ENCODE measurements at places on chromosomes 5 and 9.

DNA sequence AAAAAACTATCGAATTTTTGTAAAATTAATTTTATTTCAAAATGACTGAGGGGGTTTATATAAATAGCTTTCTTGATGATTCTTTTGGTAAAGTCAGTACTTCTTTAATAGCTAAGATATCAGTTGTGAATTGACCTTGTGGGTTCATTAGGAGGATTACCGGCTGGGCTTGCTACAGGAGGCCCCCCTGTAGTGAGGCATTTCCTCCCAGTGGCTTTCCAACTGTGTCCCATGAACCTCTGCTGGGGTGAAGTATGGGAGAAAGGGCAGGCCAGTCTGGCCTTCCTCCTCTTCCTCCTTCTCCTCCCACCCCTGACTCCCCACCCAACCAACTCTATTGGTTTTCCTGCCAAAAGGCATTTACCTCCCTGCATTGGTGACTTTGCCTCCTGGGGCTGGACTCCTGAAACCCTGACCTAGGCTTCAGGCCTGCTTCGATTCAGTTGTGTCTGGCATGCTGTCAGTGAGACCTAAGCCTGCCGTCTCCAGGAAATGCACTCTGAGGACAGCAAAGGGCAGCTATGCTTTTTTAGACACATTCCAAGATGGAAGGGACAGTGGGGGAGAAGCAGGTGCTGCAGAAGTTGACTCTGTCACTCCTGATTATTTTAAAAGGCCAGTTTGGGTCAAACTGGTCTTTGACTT lies 144.8 kb downstream of the HSPA4 start:
- no peak for ATAC-seq

- no peak for ATAC-seq
Observed at GRCh38 chr5:72937517-72938061, 18.3 kb upstream of the FCHO2 start.

DNA sequence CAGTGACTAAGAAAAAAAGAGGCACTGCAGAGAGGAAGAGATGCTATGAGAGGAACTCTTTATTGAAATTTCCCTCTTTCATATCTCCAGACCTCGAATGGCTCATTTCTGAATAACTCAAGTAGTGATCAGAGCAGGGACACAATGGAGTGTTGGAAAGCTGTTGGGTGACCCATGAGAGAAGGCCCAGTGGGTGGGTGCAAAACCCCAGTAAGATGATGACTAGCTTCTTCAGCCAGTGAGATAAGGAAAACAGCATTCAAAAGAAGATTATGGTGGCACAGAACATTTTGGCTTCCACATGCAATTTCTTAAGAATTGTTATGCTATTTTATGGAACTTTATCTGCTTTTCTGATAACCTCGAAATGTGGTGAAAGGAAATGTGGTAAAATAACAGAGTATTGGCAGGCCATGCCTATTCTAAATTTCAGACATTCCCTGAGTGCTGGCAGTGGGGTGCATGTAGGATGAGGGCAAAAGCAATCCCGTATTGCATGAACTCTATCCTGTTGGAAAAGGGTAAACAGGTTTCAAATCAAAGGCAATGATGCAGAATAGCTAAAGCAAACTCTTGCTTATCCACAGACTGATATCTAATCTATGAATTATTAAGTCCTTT lies 128.0 kb upstream of the KLF9 start:
- ATAC-seq, result no peak

DNA sequence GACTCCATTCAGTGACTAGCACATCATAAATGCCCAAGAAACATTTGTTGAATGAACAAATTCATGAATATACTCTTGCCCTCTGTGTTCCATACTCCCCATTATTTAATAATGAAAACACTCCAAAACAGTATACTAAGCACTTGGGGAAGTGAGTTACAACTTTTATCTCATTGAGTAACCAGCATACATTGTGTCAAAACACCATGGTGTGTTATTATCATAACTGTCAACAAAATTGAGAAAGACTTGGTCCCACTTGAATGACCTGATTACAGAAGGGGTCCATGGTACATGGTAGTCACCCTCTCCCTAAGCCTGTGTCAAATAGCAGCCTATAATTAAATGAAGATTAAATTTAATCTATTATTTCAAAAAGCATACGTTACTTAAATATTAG lies 16.2 kb downstream of the ANKH start:
- no peak for ATAC-seq

DNA sequence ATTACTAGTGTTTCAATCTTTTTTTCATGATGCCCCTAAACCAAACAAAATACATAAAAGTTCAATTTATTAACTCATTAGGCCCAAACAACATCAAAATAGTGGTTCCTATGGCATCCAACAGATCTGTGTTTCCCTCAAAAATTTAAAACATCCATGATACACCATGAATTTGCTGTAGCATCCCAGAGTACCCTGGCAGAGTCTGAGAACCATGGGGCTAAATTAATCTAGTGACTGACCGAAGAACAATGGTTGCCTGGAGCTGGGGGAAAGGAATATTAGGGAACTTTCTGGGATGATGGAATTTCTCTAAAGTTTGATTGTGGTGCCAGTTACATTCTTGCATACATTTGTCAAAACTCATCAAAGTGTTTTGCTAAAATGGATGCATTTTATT lies 79.5 kb upstream of the TRIO start:
- ATAC-seq, result no peak

DNA sequence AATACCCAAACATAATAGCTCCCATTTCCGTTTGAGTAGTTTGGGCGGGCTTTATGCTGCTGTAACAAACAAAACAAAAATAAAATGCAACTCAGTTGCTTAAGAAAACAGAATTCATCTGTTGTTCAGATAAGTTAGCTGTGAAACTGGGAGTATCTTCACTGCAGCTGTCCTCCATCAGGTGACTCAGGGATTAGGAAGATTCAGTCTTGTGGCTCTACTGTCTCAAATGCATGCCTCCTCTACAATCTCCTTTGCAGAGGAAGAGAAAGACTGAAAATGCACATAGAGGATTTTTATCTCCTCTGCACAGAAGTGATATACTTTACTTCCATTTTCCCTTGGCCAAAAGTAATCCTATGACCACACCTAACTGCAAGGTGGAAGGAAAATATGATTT lies 883.7 kb downstream of the PTPRD start:
- ATAC-seq, result no peak

GRCh38 chr9:124797343-124798103 lies 20.6 kb downstream of the OLFML2A start:
- ATAC-seq, result no peak

GRCh38 chr9:77839459-77840140 lies 191.5 kb upstream of the GNA14 start:
- no peak for ATAC-seq

- peak; percentile 5 for ATAC-seq
Observed at GRCh38 chr5:98933445-98934072, 4.8 kb upstream of the CHD1 start.

DNA sequence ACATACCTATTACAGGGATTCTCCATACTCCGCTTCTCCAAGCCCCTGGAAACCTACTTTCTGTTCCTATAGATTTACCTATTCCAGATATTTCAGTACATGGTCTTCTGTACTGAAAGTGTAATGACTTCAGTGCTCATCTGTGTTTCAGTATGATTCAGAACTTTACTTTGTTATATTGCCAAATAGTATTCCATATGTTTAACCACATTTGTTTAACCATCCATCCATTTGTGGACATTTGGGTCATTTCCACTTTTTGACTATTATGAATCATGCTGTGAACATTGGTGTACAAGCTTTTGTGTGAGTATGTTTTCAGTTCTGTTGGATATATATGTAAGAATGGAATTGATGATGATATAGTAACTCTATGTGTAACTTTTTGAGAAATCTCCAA lies 188.9 kb downstream of the PDZD2 start:
- ATAC-seq, result no peak

GRCh38 chr5:154583671-154584177 lies 105.7 kb upstream of the HAND1 start:
- no peak for ATAC-seq

DNA sequence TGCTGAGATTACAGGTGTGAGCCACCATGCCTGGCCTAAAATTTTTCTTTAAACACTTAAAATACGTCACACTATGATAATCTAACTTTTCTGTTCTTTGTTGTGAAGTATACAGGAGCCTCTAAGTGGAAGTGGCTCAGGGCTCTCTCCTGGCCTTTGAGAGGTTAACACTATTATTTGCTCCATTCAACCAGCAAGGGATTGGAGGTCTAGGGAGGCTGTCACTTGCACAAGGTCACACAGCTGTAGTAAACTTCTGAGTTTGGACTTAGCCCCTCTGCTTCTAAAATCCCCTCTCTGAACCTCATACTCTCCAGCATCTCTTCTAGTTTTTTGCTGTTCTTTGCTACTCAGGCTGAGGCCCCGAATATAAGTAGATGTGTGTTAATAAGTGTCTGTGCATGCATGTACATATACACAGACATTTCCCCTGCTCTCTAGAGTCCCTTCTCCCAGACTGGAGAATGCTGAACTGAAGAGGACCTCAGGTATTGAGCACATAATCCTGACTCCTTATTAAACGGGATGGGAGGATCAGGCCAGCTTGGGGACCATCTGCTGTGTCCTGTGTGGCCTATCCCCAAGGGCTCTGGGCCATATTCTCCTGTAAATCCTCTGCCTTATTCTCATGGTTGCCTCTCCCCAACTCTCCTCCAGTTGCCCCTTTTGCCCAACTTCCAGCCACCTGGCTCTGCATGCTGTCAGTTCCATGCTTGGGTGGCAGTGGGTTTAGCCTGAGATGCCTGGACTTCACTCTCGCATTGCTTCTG lies 87.0 kb upstream of the SPRY4 start:
- ATAC-seq, result no peak

DNA sequence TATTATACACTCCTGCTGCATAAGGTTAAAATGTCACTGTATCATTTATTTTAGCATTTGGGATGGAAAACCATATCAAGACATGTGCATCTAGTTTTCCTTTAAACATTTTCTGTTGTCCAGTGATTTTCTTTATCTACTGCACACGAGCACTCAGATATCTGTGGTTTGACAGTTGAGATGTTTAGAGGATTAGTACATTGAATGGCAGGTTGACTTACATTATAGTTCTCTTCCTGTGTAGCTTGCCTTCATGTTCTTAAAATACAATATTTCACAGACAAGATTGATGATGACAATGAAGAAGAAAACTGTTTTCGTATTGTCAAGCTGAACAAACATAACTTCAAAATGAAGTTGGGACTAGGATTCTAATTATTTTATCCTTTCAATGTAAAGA lies 2378.4 kb upstream of the WWC1 start:
- ATAC-seq, result no peak
